Right renal cortex interstitium (tissue), 3 donors: ENCODE measurements at places on chromosomes 13 and 19.

DNA sequence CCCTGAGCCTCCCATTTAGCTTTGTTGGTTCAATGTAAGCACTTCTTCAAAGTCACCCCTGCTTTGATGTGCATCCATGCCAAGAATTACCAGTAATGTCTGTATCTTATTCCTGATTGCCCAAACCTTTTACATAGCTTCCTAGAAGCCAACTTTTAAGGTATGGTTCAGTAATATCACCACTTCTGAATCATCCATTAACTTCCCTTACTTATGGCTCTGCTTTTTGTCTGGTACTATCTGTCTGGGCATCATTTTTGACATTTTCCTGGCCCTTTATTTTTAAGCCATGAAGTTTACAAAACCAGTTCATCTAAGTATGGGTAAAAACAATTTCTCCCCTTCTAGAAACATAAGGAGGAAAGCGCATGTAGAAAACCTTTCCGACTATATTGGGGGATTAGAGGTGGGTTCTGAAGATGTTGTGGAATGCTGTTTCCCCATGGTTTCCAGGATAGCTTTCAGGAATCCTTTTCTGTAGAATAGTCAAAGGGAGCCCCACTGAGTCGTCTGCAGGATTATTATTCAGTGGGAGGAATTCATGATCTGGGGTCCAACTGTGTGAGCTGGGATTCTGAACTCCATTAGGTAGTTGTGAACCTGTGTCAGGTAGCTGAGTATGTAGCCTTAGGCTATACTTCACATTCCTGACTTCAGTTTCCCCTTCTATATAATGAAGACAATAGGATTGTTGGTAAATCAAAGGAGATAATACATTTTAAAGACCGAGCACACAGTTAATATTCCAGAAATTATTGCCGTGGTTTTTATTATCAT lies 163.8 kb downstream of the SUCLA2 start:
- DNase-seq: no peak

DNA sequence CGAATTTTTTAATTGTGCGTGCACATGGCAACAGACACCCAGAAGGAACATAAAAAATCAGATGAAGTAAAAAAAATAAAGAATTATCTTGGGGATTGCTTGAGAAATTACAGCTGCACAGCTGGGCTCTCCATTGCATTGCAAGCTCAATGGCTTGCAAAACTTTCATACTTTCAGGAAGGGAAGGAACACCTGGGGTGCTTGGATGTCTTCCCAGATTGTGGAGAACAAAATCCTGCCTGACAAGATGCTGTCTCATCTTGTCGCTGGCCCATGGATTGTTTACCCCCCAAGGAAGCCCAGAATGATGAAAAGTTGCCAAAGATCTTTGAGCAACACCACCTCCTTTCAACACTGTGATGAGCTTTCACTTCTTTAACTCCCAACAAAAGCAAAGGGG lies 11.0 kb upstream of the CASP14 start:
- no peak for DNase-seq

DNA sequence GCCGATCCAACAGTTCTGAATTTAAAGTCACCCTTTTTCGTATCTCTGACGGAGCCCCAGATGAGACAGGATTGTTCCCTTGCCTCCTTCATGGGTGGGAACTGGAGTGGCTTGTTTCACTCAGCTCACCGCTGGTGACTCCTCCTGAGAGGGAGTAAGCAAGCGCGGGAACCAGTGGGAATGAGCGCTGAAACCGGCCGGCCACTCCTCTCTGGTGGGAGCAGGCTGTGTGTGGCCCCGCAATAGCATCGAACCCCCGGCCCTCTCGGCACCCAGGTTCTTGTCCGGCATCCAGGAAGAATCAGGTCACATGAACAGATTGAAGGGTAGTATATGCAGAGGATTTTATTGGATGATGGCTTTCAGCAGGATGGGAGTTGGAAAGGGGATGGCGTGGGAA lies 1211.6 kb upstream of the PCDH20 start:
- DNase-seq: no peak

- DNase-seq: no peak
Observed at GRCh38 chr13:73107970-73108369, 49.2 kb downstream of the KLF5 start.

DNA sequence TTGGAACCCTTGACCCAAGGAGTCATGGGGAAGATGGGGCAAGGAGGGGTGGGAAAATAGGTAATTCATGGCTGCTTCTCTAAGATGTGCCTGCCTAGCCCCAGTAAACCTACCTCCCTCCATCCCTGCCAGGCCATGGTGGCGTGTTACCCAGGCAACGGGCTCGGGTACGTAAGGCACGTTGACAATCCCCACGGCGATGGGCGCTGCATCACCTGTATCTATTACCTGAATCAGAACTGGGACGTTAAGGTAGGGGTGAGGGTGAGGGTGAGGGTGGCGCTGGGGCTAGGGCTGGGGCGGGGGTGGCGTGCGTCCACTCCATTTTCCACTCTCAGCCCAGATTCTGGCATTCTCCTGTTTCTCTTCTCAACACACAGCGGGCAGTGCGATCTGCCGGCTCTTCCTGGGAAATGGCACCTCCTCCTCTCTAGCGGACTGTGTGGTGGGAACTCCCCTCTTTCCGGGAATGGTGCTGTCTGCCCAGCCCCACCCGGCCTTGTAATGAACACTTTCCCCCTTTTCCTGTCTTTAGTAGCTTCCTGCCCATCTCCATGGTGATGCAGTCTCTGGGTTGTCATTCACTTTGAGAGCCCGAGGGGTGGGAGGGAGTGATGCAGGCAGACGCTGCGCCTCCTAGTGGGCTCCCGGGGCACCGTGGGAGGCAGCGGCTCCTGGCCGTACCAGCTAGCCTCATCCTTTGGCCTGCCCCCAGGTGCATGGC lies 7.6 kb downstream of the EGLN2 start:
- peak; percentile 89 for DNase-seq

DNA sequence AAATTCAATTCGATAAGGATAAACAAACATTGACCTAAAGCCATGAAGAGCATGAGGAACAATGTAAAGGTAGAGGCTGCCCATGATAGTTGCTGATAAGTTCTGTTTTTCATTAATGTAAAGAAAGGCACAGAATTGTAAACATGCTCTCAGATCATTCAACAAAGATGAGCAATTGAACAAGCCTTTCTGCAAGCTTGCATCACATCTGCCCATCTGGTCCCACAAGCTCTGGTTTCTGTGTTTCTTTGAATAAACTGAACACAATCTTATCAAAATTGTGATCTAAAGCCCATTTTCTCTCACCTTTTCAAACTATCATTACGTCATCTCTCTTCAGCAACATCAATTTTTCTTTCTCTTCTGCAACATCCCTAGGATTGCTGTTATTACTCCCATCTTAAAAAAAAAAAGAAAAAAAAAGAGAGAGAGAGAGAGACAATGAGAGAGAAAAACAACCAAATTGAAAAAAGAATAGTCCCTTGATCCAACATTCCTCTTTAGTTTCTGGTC lies 487.2 kb upstream of the GPC6 start:
- DNase-seq: no peak

- no peak for DNase-seq
Observed at GRCh38 chr19:18366021-18366435, 19.9 kb upstream of the GDF15 start.

GRCh38 chr13:30234619-30235162 lies 72.7 kb downstream of the KATNAL1 start:
- DNase-seq: no peak

DNA sequence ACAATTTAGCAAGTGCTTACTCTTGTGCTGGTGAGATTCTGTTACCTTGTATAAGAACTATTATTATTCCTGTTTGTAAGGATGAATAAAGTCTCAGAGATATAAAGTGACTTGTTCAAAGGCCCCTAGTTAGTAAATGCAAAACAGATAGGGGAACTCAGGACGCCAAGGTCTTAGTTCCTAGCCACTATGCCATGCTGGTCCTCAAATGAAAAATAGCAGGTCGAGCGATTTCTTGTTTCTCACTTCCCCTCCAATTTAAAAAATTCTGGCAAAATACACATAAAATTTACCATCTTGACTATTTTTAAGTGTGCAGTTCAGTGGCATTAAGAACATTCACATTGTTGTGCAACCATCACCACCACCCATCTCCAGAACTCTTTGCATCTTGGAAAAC lies 1.1 kb downstream of the TECR start:
- no peak for DNase-seq

GRCh38 chr19:55402509-55402908 lies 5.1 kb downstream of the UBE2S start:
- no peak for DNase-seq
